Smooth muscle cell of the umbilical artery (primary cell): ENCODE measurements at places on chromosomes 1 and 21. TPM values are rescaled to one million over a fixed set of nuclear protein-coding genes. Genes with fewer than 3 reads are reported as not detected.

LCE1A gene
- total RNA-seq = not detected in 2 replicates

CDK18 gene
- total RNA-seq = 0.89 and 6.1 TPM in 2 replicates

USP16 gene
- total RNA-seq = 31.1 and 32.4 TPM in 2 replicates

TNFAIP8L2 gene
- total RNA-seq = not detected in 2 replicates

RAB42 gene
- 1.8 and 4.5 TPM in 2 replicates for total RNA-seq

TPM3 gene
- total RNA-seq = 382 and 1,181 TPM in 2 replicates

ANGPTL1 gene
- 4.8 and 34.7 TPM in 2 replicates for total RNA-seq

OR2AK2 gene
- not detected in 2 replicates for total RNA-seq

C1QTNF12 gene
- total RNA-seq = 0.92 and 1.5 TPM in 2 replicates

TP53BP2 gene
- 36.8 and 58.9 TPM in 2 replicates for total RNA-seq

PDZK1IP1 gene
- not detected in 2 replicates for total RNA-seq

FABP3 gene
- total RNA-seq = 4.5 and 17.2 TPM in 2 replicates

C1orf141 gene
- total RNA-seq = not detected in 2 replicates
